ENCODE measurements at places on chromosomes 2 and 18.
A peak's percentile ranks its signal among the peaks of the same experiment; 100 is the strongest.

DNA sequence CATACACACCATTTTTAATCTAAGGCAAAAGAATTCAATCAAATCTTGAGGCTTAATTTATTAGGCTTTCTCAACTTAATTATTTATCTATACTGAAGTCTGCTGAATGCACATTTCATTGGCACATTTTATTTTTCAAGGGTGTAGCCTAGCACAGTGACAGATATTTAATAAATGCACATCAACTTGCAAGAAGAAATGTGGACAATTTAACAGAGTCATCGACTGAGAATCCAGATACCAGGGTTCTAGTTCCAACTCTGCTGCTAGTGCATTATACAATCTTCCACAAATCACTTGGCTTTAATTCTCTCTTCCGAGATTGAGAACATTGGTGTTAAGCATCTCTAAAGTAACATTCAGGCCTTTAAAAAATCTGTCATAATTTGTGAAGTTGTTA is 88.5 kb upstream of the RBBP8 start:
- no peak for DNase-seq

- DNase-seq, result no peak
Measured at GRCh38 chr18:56799756-56800155, 148.6 kb downstream of the WDR7 start.

DNA sequence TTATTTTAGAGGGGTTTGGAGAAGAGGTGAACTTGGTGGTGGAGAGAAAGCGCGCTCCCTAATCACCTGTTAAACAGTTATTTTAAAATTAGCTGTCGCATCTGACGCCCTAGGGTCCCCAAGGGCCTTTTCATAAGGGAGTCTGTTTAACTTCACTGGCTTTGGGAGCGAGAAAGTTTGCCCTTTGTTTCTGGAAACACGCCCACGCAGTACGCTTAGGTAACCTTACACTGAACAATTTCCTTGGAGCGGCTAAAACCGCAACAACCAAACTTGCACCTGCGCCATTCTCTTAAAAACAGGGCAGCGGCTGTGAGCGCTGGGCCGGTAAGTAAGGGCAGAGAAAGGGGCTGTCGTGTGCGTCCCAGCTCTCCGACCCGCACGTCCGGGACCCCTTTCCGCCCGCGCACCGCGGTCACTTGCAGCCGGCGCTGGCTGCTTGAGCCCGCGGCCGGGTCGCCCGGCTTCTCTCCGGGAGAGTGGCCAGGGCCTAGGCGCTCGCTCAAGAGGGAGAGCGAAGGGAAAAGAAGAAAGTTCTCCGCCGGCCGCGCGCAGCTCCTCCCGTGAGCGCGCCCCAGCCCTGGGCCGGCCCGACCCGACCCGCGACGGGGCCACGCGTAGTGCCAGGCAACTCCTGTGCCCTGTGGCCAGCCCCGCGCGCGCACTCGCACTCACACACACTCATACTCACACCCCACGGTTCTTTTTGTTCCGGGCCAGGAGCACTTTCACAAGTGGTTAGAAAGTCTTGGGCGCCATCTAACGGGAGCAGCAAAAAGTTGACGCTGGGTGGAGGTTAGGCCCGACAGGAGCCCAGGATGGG is 19.2 kb downstream of the POU3F3 start:
- DNase-seq, result peak; percentile 21

- no peak for DNase-seq
Measured at GRCh38 chr2:233365861-233366520, 11.7 kb downstream of the DGKD start.

- no peak for DNase-seq
Measured at GRCh38 chr18:42305869-42306593, 351.0 kb downstream of the PIK3C3 start.

GRCh38 chr2:86543335-86543734 is 19.9 kb downstream of the CHMP3 start:
- DNase-seq, result no peak

GRCh38 chr2:118954297-118955060 is 12.5 kb downstream of the MARCO start:
- DNase-seq, result no peak

DNA sequence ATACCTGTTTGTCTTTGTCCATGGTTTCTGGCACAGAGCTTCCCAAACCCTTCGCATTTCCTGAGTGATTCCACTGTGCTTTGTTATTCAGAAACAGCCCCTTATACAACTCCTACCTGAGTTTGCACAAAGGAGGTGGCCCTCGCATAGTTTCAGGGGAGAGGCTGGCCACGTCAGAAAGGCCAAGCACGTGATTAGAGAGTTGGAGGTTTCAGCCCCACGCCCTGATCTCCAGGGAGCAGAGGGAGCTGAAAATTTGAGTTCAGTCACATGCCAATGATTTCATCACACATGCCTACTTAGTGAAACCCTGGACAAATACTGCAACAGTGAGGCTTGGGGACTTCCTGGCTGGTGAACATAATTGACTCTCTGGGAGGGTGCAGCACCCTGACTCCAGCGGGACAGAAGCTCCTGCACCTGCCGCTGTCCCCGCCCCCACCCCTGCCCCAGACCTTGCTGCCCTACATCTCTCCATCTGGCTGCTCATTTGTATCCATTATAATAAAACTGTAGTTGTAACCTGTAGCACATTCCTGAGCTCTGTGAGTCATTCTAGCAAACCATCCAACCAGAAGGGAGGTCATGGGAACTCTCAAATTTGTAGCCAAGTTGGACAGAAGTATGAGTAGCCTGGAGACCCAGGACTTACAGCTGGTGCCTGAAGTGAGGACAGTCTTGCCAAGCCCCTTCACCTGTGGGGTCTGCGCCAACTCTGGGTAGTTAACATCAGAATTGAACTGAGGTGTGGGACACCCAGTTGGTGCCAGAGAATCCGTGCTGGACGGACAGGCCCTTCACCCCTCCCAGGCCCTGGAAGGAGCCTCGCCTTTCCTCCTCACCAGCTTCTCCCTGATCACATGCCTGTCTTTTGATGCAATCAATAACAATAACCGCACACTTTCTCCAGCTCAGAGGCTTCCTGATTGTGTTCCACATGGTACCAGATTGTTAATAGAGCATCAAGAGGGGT is 224.3 kb downstream of the ANAPC1 start:
- DNase-seq, result no peak

- DNase-seq, result no peak
Measured at GRCh38 chr2:15427987-15428386, 133.1 kb downstream of the NBAS start.

GRCh38 chr2:176146101-176146500 is 5.2 kb upstream of the HOXD4 start:
- DNase-seq, result no peak

DNA sequence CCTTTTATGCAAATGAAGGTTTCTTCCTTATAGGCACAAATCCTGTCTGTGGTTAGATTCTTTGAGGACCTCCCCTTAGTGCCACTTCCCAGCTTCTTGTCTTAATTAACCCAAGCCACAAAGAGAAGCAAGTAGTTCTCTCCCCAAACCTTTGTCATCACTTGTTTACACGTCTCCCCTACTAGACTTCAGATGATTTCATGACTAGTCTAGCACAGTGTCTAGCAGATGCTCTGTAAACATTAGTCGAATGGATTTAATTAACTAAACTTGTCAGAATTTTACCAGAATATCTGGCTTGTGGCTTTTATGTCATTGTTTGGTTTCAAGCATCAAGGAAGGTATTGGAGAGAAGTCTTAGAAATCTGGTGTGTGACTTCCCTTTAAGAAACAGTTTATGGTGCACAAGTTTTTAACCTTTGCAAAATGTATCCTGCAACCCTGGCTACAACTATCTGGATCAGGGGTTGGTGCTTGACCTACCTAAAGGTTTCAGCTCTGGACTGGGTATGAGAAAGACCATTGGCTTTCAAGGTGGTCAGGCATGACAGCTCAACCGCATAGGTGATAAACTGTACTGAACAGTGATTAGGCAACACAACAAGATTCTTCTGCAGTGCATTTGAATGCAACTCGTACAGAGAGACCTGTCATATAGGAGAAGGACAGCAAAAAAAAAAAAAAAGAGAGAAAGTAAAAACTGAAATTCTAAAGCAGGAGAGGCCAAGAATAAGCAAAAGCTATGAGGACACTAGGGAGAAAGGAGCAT is 93.2 kb upstream of the CCDC150 start:
- DNase-seq, result no peak

DNA sequence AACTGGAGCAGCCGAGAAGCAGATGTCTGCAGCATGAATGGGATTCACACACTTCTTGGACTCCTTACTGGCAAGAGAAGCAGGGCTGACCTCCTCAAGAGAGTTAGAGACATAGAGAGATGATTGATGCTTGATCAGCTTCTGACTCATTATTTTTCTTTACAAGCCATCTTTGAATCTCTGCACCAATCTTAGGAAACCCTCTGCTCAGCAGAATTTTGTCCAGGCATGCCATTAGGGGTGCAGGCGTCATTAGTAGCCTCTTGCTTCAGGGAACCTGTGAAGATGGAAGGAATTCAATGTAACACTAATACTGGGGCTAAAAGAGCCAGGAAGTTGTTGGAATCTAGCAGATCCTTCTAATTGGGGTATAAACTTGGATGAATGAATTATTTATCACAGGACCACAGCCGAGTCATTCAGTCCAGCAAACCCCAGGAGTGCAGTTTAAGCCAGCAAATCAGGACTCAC is 151.8 kb downstream of the MGAT5 start:
- DNase-seq, result no peak

- DNase-seq, result no peak
Measured at GRCh38 chr2:109519513-109519912, 94.3 kb downstream of the SEPTIN10 start.

DNA sequence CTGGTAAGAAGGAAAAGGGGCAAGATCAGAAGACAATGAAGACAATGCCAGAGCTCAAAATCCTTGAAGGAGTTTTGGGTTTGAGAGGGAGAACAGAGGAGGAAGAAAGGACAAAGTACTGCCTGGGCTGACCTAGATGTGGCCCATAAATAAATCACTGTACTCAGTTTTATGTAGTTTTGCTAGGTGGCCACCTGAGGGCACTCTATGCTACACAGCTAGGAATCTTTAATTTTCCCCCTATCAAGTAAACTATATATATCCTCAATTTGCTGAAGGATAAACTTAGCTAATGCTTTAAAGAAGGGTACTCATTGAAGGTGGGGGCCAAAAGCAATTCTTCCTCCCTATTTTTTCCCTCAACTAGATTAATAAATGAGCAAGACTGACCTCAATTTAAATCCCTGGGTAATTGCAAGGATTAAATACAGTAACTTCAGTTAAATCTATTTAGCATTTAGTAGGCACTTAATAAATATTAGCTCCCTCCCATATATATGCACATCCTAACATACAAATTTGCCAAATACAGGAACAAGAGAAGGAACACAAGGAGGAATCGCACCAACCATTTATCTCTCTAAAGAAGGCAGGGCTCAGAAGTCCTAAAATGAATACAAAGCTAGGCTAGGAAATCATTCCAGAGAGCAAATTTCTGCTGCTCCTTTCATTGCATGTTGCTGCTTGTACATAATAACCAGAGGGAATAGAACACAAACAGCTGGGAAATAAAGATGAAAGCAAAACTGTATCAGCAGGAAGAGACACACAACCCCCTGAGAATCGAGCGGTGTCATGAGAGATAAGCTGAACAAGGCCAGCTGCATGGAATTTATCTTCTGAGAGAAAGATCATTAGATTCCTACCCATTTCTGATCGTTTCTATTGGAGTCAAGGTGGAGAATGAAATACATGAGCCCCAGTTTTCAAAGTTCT is 540.1 kb downstream of the NRXN1 start:
- DNase-seq, result peak; percentile 1

GRCh38 chr2:23347471-23348092 is 37.4 kb upstream of the KLHL29 start:
- DNase-seq, result no peak

DNA sequence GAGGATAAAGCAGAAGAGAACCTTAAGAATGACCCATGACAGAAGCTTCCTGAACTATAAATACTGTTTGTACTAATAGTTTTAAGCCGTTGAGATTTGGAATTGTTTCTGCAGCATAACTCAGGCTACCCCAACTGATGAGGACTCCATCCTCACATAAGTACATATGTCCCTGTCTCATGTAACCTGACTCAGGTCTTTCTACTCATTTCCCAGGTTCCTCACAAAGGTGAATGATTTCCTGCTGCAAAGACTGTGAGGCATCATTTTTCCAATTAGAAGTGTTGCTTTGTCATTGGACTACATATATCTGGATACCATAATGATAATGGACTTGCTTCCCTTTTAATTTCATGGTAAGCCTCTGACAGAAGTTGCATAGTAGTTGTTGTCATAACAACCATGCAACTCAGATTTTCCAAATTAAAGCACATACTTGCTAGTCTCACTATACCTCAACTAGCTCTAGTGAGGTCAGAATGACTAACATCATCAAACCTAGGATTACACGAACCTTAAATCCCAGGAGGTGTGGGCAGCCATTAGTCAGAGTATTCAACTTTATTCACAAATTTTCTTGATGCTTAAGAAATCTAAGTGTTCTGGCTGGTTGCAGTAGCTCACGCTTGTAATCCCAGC is 38.0 kb upstream of the NEDD4L start:
- no peak for DNase-seq

GRCh38 chr2:152477347-152478092 is 142.5 kb downstream of the FMNL2 start:
- DNase-seq, result no peak

GRCh38 chr2:182858671-182859070 is 7.8 kb downstream of the FRZB start:
- DNase-seq, result no peak

- DNase-seq, result no peak
Measured at GRCh38 chr2:147161746-147162145, 683.1 kb upstream of the ACVR2A start.

- no peak for DNase-seq
Measured at GRCh38 chr2:132754392-132754791, 84.4 kb upstream of the LYPD1 start.

DNA sequence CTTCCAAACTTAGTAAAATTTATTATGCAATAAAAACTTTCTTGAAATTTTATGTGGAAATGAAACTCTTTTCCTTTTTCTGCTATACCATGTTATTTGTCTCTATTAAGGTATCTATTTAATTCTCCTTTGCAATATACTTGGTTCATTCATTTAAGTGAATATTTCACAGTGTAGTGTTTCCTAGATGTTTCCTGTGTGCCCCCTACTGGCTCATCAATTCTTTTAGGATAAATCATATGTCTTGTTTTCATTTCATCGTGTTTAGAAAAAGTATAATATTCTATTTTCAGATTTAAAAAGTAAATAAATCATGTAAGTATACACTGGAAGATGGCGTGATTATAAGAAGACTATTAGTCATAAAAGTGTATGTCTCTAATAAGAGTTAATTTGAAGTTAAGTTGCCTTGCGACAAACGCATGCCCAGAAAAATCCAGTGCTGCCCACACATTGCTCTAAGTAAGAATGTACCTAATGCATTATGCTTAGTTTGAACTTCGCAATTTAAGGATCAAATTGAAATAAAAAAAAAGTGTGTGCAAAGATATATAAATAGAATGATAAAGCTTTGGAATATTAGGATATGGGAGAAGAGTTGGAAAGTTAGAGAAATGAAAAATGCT is 525.4 kb downstream of the KCNJ3 start:
- no peak for DNase-seq

GRCh38 chr2:201343559-201343958 is 13.6 kb downstream of the FLACC1 start:
- DNase-seq, result no peak
